ENCODE measurements at places on chromosomes 1 and 21.
A peak's percentile ranks its signal among the peaks of the same experiment; 100 is the strongest.

DNA sequence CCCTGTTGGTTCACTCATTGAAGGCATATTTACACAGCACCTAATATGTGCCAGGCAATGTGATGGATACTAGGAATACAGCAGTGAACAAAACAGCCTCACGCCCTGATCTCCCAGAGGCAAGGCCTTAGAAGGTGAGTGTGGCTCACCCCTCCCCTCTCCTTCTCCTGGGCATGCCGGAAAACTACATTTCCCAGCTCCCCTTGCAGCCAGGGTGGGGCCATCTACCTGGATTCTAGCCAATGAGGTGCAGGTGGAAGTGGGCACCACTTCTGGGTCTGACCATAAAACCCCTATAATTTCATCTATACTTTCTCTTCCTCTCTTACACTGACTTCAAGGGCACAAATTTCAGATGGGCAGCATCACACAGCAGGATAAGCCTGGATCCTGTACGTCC lies 63.8 kb downstream of the FBXO2 start:
- DNase-seq = no peak

DNA sequence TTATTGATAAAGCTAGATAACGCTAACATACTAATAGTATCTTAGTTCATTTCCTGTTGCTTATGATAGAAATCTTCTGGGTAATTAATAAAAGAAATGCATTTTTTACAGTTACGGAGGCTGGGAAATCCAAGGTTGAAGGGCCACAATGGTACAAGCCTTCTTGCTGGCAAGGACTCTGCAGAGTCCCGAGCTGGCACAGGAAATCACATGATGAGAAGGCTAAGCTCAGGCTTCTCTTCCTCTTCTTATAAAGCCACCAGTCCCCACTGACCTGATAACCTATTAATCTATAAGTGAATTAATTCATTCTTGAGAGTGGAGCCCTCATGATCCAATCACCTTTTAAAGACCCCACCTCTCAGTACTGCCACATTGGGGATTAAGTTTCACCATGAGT lies 82.6 kb downstream of the GPR161 start:
- DNase-seq = no peak

DNA sequence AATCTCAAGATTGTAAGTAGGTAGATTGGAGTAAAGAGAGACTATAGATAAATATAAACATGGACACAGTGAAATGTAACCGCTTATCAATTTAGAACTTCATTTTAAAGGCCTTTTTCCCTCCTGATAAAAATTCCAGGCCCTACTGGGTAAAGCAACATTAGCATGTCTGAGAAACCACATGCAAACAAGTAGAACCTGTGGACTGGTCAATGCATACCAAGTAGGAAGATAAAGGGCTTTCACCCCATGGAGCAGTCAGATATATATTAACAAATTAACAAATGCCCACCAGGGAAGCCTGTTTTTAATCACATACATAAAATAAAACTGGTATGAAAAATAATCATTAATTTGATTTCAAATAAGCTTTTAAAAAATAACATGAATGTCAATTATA lies 8.1 kb downstream of the DPH5 start:
- no peak for DNase-seq

GRCh38 chr1:50268049-50268448 lies 155.2 kb downstream of the DMRTA2 start:
- DNase-seq = peak; percentile 16

- no peak for DNase-seq
These were observed 6.8 kb downstream of the ETV3L start for GRCh38 chr1:157092831-157093230.

- DNase-seq = no peak
These were observed 163.2 kb downstream of the FMN2 start for GRCh38 chr1:240254778-240255291.

- DNase-seq = peak; percentile 98
These were observed 81.8 kb downstream of the CDC7 start for GRCh38 chr1:91582431-91582921.

GRCh38 chr1:111850109-111850508 lies 94.4 kb downstream of the DDX20 start:
- no peak for DNase-seq

GRCh38 chr1:205124726-205125125 lies 2.9 kb upstream of the RBBP5 start:
- DNase-seq = no peak

All from fibroblast of skin of right biceps (primary cell).